Activated T-cell treated with anti-CD3 and anti-CD28 coated beads for 1 hour (primary cell): ENCODE measurements at places on chromosomes 1 and 21.

- DNase-seq: no peak
Measured at GRCh38 chr21:17726047-17726829, 92.9 kb downstream of the C21orf91 start.

DNA sequence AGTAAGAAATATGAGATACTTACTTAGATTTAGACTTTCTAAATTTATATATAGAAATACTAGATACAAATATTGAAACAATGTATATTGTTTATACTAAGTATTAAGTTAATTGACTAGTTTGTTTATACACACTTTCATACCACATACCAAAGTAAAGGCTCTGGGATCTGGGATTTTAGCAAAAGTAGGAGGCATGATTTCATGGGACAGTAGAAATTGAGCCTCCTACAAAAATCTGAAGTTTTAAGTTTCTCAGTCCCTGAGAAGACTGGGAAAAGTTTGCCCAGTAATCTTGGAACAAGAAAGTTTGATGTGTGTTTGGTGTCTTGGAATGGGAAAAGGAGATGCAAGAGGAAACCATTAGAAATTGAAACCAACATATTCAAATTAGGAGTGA is 30.9 kb downstream of the KCTD3 start:
- DNase-seq: no peak

GRCh38 chr1:14914351-14914988 is 239.1 kb upstream of the TMEM51 start:
- DNase-seq: no peak

DNA sequence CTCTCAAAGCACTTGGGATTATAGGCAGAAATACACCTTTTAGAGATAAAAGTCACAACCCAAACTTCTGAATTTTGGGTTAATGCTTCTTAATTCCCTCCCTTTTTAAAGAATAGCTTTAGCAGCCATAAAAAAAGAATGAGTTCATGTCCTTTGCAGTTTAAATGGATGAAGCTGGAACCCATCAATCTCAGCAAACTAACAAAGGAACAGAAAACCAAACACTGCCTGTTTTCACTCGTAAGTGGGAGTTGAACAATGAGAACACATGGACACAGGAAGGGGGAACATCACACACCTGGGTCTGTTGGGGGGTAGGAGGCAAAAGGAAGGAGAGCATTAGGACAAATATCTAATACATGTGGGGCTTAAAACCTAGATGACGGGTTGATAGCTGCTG is 55.8 kb downstream of the SLC27A3 start:
- DNase-seq: no peak

- DNase-seq: no peak
Measured at GRCh38 chr1:219812086-219812485, 116.3 kb downstream of the SLC30A10 start.

DNA sequence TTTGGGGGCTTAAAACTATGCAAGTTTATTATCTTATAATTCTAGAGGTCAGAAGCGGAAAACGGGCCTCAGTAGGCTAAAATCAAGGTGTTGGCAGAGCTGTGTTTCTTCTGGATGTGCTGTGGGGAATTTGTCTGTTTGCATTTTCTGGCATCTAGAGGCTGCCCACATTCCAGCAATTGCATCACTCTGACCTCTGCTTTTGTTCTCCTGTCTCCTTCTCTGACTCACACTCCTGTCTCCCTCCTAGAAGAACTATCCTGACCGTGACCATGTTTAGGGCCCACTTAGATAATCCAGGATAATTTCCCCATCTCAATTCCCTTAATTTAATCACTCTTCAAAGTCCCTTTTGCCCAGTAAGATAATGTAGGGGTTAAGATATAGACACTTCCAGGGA is 127.4 kb upstream of the DEPDC1 start:
- no peak for DNase-seq

- DNase-seq: no peak
Measured at GRCh38 chr1:68230901-68231626, 1.3 kb downstream of the WLS start.

- DNase-seq: no peak
Measured at GRCh38 chr1:211547710-211548109, 31.3 kb downstream of the SLC30A1 start.

GRCh38 chr1:187042538-187042937 is 213.8 kb downstream of the PLA2G4A start:
- DNase-seq: no peak

- DNase-seq: no peak
Measured at GRCh38 chr1:42170779-42171621, 6.5 kb upstream of the GUCA2A start.

- no peak for DNase-seq
Measured at GRCh38 chr1:1946540-1946939, 27.5 kb upstream of the TMEM52 start.

GRCh38 chr1:16978139-16978538 is 2.3 kb downstream of the MFAP2 start:
- no peak for DNase-seq

DNA sequence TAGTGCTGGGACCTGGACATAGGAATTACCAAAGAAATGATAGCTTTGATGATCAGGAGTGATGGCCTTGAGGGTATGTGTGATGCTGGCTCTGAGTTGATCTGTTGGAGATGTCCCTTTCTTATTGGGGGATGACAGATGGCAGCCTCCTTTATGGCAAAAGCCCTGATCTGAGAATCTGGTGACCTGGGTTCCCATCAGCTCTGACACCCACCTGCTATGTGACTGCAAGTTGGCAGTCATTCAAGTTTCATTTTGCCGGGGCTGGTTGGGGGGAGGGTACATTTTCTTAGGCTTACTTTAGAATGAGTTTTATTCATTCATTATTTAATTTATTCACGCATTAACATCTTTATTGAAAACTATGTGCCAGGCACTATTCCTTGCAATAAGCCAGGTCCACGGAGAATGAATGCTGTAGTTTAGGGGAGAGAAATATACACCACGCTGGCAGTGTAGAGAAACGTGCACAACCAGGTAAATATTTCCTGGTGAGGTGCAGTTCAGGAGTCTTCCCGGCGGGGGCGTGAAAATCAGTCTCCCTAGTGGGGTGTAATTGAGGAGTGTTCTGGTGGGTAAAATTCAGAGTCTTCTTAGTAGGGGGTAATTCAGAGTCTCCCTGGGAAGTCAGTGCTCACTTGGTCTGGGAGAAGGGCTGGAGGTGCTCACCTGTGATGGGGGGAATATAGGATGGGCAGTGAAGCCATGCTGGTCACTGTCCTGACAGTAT is 401.3 kb downstream of the CAMTA1 start:
- no peak for DNase-seq

- no peak for DNase-seq
Measured at GRCh38 chr21:45317398-45318145, 29.9 kb upstream of the POFUT2 start.

DNA sequence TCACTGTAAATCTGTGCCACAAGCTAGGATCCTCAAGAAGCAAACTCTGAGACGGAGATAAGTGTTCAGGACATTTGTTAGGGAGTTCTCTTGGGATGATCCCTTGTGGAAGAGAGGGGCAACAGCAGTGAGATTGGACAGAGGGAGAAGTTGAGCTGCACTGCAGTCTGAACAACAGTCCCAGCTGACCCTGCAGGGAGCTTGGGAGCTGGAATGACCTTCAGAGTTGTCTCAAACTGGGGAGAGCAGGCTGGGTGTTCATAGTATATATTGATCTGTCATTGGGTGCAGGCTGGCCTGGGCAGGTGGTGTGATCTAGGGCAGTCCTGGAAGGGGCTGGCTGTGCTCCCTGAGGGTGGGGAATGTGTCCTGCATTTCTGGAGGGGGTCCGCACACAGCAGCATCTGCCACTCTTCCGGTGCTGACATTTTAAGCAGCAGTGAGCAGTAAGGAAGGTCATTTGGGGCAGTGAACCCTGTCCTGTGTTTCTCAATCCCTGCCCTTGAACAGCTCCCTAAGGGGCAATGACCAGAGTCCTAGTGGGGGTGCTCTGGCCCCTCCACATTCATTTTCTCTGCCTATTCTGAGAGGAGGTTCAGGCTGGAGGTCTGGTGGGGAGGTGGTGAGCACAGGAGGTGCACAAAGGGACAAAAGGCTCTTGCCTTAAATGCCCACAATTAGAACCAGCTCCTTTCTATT is 90.2 kb upstream of the PPM1J start:
- DNase-seq: no peak

GRCh38 chr1:225567789-225568188 is 85.1 kb downstream of the ENAH start:
- no peak for DNase-seq

GRCh38 chr1:30014031-30014430 is 709.4 kb downstream of the MATN1 start:
- no peak for DNase-seq

DNA sequence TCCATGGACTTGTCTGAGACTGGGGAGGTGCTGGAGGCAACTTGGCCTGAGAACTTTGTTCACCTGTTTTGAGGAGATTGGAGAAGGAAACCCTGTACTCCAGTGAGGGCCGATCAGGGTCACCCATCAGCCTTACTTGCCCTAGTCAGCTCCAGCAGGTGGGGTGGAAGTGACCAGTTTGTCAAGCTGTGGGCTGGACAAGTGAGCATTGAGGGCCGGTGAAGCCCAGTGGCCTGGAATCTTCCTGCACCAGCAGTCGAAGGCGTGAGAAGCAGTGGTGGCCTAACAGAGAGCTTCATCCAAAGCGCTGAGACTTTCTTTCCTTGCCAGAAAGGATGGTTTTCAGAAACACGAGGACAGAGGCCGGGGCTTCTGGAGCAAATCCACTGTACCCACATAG is 9.6 kb downstream of the SLC37A1 start:
- DNase-seq: no peak

DNA sequence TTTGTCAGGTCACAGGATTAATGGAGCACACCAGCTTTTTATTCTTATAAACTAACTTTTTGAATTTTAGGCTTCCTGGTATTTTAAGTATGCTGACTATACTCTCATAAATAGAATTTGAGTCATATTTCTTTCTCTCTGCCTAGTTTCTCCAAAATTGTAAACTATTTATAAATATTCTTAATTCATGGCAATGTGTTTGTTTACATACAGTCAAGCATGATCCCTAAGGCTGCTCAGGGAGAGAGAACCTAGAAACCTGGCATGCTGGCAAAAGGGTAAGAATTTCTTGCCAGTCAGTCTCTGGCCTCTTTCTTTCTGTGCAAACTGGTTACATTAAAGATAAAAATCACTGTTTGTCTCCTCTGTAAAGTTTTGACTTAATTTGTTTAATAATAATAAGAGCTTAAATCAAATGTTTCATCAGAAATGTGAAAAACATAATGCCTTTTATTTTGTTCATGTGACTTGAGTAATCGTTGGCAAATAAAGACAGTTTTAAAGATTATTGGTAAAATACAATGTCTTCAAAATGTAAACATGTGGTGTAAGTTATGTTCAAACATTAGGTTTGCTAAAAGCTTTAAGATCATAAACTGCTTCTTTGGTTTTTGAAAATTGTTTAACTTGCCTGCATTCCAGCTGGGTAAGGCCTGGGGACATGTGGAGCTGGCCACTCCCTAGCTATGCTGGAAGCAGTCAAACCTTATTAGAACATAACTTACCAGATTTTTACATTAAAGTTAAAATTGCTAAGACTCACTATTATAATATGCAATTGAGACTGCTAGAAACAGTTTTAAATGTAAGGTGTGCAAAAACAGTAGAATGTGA is 1401.7 kb downstream of the NCAM2 start:
- DNase-seq: no peak

DNA sequence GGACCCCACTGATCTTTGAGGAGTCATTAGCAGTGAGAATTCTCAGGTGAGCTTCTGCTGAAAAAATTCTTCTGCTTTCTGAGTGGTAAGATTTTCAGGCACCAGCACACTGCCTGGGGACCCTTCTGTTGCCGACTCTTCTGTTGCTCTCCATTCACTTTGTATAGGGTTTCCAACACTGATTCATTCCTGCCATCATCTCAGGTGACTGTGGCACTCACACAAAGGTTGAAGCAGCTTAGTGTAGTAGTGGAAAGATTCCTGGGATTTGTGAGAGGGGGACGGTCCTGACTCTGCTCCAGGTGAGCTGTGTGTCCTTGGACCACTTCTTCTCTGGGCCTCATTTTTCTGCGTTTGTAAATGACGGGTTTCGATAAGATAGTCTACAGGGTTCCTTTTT is 9.4 kb downstream of the UTP11 start:
- no peak for DNase-seq

- DNase-seq: no peak
Measured at GRCh38 chr21:44052071-44052829, 40.1 kb downstream of the TRAPPC10 start.

DNA sequence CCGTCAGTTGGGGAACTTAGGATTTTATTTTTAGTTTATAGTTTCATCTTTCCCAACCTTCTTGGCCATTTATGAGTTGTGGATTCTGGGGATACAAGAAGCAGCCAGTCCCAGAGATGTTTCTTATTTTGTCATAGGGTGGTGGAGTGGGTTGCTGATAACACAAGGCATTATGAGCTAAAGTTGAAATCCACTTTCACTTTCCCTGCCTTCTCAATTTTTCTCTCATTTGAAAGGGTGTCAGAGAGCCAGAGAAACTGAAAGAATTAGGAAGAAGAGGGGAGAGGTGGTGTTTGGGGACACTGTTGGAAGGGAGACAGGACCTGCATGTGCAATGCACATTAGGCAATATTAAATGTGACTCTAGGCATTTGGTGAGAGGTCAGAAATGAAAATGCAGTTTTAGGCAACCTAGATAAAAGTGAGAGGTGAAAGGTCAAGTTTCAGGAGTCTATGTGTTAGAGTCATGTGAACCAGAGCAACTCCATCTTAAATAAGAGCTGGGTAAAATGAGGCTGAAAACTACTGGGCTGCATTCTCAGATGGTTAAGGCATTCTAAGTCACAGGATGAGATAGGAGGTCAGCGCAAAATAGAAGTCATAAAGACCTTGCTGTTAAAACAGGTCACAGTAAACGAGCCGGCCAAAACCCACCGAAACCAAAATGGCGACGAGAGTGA is 71.1 kb upstream of the F3 start:
- no peak for DNase-seq

DNA sequence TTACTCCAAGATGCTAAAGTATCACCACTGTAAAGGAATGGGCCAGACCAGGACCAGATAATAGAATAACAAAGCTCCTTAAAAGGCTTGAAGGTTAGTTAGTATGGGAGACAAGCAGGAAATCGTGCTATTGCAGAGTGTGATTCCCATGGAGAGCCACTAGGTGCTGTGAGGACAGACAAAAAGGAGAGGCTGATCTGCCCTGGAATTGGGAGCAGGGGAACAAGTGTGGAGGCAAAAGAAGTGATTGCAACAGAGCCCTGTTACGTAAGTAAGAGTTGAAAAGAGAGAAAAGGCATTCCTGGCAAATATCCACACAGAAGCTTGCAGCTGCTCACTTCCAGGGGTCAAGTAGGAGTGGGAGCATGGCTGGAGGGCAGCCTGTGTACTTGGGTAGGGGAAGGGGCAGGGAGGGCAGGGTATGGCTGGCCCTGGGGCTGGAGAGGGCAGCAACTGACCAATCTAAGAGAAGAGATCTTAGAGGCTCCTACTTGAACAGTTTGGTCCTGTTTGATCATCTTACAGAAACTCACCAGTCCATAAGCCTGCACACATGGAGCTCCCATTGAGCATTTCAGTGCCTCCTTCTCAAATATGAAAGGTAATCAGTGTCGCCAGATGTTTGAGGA is 207.7 kb upstream of the GJB5 start:
- DNase-seq: no peak

GRCh38 chr21:43340491-43341377 is 86.2 kb downstream of the SIK1 start:
- DNase-seq: no peak

- no peak for DNase-seq
Measured at GRCh38 chr1:17200756-17201155, 4.2 kb upstream of the PADI1 start.

- DNase-seq: no peak
Measured at GRCh38 chr1:69483246-69483645, 84.5 kb upstream of the LRRC7 start.
